ENCODE measurements at places on chromosomes 7 and 10.

DNA sequence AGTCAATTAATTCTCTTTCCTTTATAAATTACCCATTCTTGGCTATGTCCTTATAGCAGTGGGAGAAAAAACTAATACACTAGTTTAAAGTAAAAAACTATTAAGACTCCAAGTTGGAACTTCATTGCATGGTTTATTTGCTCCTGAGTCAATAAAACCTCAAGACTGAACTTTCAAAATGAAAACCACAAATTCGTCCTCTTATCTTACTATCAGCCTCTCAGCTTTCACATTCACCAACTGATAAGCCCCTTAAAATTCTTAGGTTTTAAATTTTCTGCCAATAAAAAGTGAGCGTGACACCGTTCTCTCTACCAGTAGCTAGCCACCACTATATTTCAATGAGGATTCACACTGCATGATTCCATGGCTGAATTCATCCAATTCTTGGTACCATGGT lies 346.4 kb upstream of the NPSR1 start:
- no peak for DNase-seq

DNA sequence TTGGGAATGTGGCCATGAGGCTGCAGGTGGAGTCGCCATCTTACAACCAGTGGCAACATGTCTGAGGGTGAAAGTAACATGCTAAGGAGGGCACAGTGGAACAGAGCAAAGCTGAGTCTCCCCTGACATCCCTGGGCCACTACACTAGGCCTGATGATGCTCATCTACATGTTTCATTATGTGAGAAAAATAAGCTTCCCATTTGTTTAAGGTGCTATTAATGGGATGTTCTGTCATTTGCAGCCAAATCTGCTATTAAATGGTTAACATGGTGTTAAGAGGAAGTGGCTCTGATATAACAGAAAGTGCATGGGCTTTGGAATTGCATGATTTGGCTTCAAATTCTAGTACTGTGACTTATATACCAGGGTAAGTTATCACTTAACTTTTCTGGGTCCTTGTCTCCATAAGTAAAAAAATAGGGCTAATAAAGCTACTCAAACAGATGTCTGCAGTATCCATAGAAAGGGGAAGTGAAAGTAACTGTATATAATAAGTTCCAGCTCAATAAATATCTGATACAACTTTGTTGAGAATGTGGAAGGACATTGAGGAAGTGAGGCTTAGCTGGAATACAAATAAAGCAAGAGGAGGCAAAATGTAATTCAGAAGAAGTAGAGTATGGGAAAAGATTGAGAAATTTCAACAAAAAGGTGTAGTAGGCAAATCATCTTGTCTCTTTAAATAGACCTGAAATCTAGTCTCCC lies 158.9 kb downstream of the RTKN2 start:
- no peak for DNase-seq

DNA sequence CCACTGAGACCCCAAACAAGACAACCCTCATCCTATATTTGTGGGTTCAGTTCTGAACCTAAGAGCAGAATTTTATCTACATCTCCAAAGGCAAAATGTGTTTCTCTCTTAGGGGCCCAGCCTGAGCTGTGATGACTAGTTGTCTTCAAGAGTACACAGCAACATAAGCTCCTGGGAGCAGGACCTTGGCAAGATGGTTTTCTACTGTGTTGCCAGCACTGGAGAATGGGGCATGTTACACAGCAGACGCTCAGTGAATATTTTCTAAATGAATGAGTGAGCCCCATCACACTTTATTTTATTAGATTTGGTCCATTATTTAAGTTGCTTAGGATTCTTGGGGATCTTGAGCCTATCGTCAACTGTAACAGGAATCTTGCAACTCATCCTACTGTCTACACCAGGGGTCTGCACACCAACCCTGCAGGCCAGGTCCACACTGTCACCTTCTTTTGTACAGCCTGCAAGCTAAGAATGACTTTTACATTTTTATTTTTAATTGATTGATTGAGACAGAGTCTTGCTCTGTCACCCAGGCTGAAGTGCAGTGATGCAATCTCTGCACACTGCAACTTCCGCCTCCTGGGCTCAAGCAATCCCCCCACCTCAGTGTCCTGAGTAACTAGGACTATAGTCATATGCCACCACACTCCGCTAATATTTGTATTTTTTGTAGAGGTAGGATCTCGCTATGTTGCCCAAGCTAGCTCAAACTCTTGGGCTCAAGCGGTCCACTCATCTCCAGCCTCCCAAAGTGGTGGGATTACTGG lies 347.1 kb downstream of the FGFR2 start:
- DNase-seq: no peak

DNA sequence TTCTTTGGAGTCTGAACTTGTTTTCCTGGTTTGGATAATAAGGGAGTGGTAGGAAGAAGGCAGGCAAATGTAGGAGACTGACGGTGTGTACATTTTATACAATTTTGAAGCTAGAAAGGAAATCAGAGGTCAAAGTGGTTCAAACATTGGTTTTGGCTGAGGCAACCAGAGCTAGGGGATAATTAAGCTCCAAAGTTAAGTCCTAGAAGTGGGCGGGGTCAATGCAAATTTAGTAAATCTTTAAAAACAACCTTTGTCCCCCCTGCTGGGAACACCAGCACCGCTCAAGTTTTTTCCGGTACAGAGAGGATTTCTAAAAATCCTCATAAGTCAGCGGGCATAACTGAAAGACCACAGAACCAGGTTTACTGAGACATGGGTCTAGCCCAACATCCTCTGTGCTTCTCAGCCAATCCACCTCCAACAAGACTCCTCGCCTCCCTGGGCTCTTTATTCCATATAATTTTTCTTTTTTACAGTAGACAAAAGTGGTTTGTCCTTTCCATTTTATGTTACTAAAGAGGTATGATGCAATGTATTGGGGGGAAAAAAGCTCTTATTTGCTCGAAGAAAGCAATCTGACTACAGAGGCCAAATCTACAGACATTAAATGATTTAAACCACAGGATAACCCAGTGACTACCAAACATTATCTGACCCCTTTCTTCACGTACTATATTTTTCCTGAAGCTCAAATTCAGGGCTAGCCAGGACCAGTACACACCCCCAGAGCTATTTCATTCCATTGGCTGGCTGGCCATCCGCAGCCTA lies 1.6 kb downstream of the GLUD1 start:
- no peak for DNase-seq

GRCh38 chr7:20200361-20200760 lies 16.8 kb downstream of the MACC1 start:
- no peak for DNase-seq

- no peak for DNase-seq
Measured at GRCh38 chr10:44192435-44192834, 192.5 kb downstream of the CXCL12 start.

GRCh38 chr7:106965108-106965507 lies 79.4 kb upstream of the PRKAR2B start:
- DNase-seq: no peak

DNA sequence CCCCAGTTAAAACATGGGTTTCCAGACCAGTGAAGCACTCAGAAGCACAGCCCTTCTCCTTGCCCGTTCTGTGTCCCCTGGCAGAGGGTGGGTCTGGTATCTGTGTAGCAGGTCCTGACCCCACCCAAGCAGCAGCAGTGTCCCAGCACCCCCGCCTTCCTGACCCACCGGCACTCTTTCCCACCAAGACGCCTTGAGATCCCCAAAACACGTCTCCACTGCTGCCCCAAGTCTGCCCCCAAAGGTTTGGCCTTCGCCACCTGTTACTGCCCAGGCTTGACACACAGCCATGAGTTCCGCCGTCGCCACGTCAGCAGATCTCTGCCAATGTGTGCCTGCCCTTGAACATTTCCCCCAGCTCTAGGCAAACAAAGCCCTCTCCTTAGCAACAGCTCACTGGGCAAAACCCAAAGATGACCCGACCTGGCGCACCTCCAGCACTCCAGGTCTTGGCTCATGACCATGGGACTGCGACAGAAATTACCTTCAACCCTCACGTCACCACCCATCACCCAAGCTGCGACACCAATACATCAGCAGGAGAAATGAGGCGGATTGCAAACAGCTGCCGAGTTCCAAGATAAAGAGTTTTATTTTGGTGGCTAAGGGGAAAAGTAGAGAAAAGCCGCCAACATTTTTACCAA lies 75.6 kb downstream of the CTBP2 start:
- DNase-seq: no peak

- DNase-seq: no peak
Measured at GRCh38 chr10:103396789-103397087, 312 bp downstream of the PDCD11 start.

GRCh38 chr10:132841615-132841975 lies 55.6 kb upstream of the NKX6-2 start:
- no peak for DNase-seq

DNA sequence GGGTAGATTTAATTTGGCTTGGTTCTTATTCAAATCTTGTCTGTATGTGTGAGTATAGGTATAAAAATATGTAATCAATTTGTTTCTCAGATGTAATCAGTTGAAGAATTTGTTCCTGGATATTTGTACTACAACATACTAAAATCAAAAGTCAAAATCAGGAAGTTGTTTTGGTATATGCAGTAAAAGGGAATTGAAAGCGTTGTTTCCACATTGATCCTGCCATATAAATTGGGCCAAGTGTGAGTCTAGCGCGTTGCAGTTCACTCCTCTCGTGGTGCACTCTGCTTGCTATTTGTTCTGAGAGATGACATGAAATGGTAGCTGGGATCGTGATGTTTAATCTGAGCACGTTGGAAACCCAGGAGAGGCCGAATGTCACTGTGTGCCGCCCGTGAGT lies 55.9 kb downstream of the SHH start:
- DNase-seq: no peak

GRCh38 chr10:102545997-102546396 lies 42.2 kb downstream of the SUFU start:
- DNase-seq: no peak

- DNase-seq: no peak
Measured at GRCh38 chr10:11861341-11861740, 38.2 kb downstream of the PROSER2 start.

DNA sequence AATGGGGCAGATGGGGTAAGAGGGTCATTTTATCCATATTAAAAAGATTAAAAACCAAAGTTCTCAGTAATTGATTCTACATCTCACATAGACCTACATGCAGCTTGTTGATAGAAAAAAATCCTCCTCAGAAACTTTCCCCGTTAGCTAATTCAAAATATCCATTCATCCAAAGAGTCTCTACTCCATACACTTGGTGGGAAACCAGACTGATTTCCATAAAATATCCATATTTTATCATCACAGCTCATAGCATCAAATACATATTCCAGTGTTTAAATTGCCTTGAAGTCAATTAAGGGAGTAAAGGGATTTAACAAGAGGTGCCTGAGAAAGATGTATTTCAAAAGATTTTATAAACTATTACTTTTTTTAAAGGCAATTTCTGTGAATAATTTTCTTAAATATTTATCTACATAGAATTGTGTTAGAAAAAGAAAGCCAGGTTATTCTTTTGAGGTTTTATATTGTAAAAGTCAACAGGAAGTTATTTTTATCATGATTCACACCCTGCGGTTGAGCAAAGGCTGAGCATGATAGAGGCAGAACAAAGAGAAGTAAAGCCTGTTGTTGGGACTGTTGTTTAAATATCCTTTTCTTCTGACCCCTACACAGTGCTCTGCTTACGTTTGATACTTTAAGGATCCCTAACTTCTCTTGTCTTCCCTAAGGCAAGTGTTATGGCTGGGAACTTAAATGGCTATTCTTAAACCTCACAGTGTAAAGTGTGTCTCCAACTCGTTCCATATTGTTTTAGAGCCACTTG lies 266.7 kb downstream of the PRKG1 start:
- no peak for DNase-seq

DNA sequence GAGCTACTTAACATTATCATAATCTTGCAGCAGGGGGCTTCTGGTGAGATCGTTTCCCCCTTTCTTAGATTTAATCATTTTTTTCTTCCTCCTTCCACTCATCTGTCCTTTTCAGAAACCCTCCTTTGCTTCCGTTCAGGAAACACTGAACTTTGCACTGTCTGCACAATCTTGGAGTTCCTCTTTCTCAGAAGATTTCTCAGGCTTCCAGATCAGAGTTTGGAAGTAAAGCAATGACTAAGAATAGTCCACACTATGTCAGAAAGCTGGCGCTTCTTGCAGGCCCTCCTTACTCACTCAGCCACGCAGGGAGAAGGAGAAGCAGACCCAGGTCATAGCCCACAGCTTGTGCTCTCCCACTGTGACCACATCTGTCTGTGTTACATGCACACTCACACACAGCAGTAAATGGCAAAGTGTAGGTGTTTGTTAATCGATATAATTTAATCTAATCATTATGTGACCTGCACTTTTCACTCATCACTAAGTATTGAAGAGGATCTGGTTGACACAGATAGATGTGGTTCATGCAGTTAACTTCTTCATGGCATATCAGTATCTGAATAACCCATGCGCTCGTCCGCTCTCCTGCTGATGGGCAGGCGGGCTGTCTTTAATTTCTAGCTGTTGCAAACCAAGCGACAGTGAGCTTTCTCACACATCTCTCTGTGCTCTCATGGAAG lies 30.2 kb downstream of the ALOX5 start:
- DNase-seq: no peak

- no peak for DNase-seq
Measured at GRCh38 chr10:3046981-3047547, 20.3 kb upstream of the PFKP start.

GRCh38 chr7:128217030-128217805 lies 23.9 kb upstream of the LEP start:
- DNase-seq: no peak

GRCh38 chr7:44330331-44330730 lies 4.9 kb upstream of the CAMK2B start:
- DNase-seq: no peak

DNA sequence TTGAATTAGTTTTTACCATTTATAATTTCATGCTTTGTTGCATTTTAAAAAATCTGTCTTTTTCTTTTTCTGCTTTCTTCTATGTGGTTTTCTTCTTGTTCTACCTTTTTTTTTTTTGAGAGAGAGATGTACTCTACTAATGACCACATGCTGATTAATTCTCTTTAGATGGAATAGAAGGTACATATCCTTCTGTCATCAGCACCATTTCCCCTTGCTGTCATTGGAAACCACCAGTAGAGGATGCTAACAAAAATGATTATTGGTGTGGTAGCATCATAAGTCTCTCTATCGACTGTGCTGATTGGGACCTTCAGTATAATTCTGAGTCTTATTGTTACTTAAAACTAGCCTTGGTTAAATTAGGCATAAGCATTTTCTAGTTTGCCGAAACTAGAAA lies 3.6 kb downstream of the ZEB1 start:
- peak; percentile 57 for DNase-seq

DNA sequence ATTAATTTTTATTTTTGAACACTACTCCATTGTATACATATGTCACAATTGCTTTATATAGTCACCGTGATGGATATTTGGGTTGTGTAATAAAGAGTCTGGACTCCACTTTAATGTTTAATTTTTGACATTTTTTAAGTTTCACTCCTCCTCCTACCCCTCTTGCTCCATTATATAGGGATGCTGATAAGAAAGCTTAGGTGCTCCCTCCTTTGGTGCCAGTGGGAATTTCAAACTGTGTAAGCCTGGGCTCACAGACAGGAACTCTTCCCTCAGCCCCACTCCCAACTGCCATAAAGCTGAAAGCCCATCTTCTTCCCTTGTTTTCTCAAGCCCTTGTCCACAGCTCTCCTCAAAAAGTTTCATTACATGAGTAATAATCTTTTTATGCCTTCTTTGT lies 47.6 kb downstream of the TWIST1 start:
- DNase-seq: no peak

- DNase-seq: no peak
Measured at GRCh38 chr7:26619348-26619984, 244.9 kb downstream of the SKAP2 start.
